ENCODE measurements at places on chromosomes 16 and 17.

GRCh38 chr16:89312194-89312593 is 94.7 kb downstream of the ZNF778 start:
- DNase-seq = no peak

- DNase-seq = no peak
Observed at GRCh38 chr17:19683117-19683516, 33.3 kb downstream of the SLC47A2 start.

- no peak for DNase-seq
Observed at GRCh38 chr16:71473891-71474290, 11.8 kb upstream of the ZNF23 start.

GRCh38 chr16:53556521-53556920 is 53.5 kb upstream of the AKTIP start:
- no peak for DNase-seq

DNA sequence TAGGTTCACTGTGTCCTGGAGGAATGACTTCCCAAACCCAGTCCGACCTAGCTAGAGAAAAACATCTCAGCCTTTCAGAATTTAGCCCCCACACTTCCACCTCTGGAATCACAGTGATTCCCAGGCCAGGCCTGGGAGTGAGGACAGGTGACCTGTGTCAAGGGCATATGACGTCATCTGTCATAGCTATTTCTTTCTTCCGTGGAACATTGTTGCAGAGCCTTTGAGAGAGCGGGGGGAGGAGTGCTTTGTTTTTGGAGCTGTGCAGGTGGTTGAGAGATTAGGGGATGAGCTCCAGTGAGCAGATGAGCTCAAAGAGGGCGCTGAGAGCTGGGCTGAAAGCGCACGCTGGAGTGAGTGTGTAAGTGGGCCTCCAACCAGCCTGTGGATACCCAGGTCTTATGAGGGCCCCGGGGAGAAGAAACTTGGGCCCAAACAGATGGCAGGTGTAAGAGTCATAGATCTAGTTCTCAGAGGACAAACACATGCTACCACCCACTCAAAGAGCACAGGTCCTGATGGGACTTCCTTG is 344.8 kb downstream of the SNX29 start:
- DNase-seq = no peak

DNA sequence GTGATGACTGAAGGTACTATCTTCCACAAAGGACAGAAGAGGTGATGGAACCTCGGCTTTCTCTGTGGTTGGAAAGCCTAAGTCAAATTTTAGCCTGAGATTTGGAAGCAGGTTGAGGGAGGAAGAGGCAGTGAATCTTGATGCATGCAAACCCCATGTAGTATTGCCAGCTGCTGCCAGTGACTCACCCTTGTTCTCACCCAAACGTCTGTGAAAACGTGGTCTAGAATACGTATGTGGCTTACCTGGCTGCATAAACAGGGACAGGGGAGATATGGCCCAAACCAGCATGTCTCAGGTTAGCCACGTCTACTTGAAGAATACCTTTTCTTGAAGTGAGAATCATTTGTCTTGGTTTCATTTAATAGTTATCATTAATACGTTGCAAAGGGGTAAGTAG is 438.0 kb upstream of the MAF start:
- DNase-seq = no peak

- DNase-seq = no peak
Observed at GRCh38 chr17:30345527-30346075, 11.7 kb upstream of the TMIGD1 start.

- no peak for DNase-seq
Observed at GRCh38 chr17:35612924-35613521, 25.9 kb downstream of the AP2B1 start.

- no peak for DNase-seq
Observed at GRCh38 chr17:1190751-1191331, 11.1 kb upstream of the ABR start.

- DNase-seq = no peak
Observed at GRCh38 chr17:31413874-31414549, 22.5 kb downstream of the RAB11FIP4 start.

GRCh38 chr17:3926860-3927627 is 10.8 kb upstream of the P2RX1 start:
- DNase-seq = no peak

DNA sequence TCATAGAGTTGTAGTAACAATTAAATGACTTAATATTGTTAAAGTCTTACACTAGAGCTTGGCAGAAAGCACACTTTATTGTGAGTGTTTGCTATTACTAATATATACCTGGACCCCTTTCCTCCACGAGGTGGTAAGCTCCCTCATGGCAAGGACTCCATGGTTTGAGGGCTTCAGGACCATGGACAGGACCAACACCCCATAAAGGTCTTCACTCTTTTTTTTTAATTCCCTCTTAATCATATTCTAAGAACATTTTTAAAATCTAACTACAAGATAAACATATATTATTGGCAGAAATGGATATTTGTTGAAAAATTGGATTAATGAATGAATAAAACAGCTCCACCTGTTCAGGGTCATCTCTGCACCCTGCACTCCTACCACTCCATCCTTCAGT is 154.5 kb downstream of the CBLN1 start:
- DNase-seq = no peak

- DNase-seq = no peak
Observed at GRCh38 chr16:31214708-31215286, 878 bp downstream of the TRIM72 start.

DNA sequence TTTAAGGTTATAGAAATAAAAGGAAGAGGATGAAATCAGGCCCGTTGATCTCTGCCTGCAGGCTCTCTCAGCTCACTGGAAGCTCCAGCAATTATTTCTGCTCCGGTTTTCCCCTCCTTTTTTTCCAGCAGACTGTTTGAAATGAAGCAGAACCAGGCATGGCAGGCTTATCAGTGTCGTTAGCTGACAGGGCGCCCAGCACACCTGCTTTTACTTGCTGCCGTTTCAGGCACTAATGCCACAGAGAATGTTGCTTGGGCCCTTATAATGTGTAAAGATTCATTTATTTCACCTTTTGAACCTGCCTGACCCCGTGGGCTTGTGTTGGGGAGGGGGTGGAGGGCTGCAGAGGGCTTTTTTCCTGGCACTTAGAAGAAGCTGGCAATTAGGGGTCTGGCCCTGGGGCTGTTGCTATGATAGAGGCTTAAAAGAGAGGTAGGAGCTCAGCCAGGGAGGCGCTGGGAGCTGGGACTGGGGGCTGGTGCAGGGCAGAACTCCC is 108.1 kb downstream of the IRX3 start:
- no peak for DNase-seq

- DNase-seq = no peak
Observed at GRCh38 chr16:49816875-49817274, 39.0 kb downstream of the ZNF423 start.

DNA sequence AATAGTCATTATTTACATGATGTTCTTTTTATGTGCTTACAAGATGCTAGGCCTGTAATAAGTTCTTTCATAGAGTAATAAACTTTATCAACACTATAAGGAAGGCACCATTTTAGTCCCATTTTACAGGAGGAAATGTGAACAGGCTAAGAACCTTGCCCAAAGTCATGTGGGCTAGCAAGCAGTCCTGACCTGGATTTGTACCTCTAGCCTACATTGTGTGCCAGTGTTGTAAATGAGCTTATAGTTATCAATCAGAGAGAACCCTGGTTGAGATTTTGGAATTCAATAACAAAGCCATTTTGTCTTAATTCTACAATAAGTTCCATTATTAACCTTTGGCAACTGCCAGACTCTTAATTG is 6.7 kb upstream of the TBKBP1 start:
- no peak for DNase-seq

DNA sequence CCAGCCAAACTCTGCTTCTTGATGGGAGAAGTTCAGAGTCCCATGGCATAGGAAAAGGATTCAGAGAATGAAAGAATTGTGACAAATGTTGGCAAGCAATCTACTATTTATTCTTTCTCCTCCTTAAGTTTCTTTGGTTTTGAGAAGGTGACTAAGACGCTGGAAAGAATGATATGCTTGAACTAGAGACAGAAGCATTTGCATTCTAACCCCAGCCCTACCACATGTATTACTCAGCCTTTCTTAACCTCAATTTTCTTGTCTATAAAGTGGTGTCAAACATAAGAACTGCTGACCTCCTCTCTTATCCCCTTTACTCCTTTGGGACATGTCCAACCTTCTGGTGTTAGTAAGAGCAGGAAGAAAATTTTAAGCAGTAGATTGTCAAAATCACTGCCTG is 124.7 kb downstream of the HS3ST2 start:
- no peak for DNase-seq

DNA sequence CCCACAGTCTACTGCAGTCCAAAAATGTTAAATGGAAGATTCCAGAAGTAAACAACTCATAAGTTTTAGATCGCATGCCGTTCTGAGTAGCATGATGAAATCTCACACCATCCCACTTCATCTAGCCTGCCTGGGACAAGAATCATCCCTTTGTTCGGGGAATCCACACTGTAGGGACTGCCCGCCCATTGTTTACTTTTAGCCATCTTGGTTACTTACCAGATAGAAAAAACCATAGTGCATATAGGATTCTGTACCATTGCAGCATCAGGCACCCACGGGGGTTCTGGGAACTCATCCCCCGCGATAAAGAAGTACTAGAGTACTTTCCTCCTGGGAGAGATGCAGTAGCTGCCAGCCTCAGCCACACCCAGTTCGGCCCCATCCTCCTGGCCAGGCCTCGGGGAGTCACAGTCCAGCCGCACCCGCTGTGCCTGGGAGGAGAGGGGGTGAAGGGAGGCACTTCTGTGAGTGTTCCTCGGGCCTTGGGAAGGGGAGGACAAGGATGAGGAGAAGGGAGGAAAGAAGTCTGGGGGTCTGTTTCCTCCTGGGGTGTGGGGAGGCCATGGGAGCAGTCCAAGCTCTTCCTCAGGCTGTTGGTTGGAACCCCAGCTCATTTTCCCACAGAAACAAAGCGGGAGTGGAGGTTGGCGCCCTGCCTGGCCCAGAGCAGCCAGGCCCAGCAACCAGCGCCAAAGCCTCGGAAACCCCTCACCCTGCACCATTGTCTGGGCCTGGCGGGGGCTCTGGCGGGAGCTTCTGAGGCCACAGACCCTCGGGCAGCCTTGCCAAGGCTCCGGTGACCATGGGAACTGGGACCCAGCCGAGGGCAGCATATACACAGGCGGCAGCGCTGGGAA is 8.9 kb downstream of the TRIM47 start:
- no peak for DNase-seq

GRCh38 chr16:88453611-88454522 is 787 bp downstream of the ZFPM1 start:
- DNase-seq = no peak

GRCh38 chr16:7185689-7186088 is 147.0 kb upstream of the RBFOX1 start:
- no peak for DNase-seq

- peak; percentile 7 for DNase-seq
Observed at GRCh38 chr16:22787466-22788192, 26.3 kb upstream of the HS3ST2 start.

DNA sequence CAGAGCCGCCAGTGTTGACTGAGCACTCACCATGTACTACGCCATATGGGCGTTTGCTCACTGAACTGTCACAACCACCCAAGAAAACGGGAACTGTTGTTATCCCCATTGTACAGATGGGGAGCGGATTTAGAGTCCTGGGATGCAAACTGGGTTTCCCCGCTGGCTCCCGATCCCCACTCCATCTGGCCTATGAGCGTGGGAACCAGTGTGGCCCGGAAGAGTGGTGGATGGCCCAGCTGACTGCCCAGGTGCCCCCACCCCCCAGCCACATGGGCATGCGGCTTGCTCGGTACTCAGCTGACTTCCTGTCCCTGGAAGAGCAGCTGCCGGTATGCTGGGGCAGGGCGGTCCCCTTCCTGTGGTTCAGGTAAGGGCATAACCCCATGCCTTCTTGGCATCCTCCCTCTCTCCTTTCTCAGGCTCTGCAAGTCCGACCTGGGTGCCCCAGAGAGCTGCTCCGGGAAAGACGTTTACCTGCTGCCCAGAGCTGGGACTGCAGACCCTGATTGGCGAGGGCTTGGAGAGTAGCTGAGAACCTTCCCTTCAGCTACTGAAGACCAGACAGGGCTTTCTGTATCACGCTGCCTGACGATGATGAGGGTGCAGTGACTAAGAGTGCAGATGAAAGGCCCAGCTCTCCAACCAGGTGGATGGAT is 16.2 kb downstream of the SOCS3 start:
- no peak for DNase-seq

DNA sequence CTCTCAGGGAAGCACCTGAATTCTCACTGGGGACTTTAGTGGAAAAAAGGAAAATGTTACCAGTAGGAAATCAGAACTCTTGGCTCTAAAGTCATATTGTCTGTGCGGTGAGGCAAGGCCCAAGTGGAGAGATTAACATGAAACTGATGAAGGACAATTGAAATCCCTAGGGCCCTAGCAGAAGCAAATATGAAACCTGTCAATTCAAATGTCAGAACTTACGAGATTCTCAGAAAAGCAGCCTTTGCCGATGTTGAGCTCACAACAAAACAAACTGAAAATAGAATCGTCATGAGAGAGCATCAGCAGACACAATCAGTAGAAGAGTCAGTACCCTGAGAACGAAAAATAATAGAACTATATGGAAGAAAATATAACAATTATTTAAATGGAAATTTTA is 108.8 kb downstream of the ELAC2 start:
- DNase-seq = no peak

GRCh38 chr17:57980522-57980921 is 7.5 kb downstream of the VEZF1 start:
- DNase-seq = no peak

GRCh38 chr17:61063528-61063927 is 336.1 kb upstream of the TBX2 start:
- DNase-seq = no peak

DNA sequence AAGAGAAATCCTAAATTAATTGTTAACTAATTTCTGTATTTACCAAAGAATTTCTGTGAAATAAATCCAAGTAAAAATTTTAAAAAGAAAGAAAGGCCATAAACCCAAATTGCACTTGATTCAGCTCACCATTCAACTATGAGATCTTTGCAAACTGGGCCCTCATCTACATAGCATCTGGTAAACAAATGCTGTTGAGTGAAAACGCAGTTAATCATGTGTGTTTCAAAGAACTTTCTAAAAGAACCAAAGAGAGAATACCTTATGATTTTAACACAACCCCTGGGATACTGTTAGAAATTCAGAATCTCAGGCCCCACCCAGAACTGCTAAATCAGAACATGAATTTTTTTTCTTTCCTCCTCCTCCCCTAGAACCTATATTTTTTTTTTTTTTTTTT is 16.6 kb downstream of the CRLF3 start:
- DNase-seq = no peak

- DNase-seq = no peak
Observed at GRCh38 chr17:77654850-77655249, 303.7 kb upstream of the TNRC6C start.

- no peak for DNase-seq
Observed at GRCh38 chr17:42023524-42024349, 3.8 kb downstream of the NKIRAS2 start.

GRCh38 chr17:82477934-82478333 is 19.4 kb downstream of the NARF start:
- no peak for DNase-seq
